Calu3 (cell line): ENCODE measurements at places on chromosomes 11 and 22.

- DNase-seq = no peak
Observed at GRCh38 chr11:44978274-44978960, 27.7 kb upstream of the TP53I11 start.

- no peak for DNase-seq
Observed at GRCh38 chr11:7899418-7899817, 31.6 kb downstream of the OR10A6 start.

- peak; percentile 39 for DNase-seq
Observed at GRCh38 chr22:21044931-21045584, 688 bp upstream of the LRRC74B start.

GRCh38 chr11:73402834-73403185 lies 26.6 kb downstream of the RELT start:
- no peak for DNase-seq

DNA sequence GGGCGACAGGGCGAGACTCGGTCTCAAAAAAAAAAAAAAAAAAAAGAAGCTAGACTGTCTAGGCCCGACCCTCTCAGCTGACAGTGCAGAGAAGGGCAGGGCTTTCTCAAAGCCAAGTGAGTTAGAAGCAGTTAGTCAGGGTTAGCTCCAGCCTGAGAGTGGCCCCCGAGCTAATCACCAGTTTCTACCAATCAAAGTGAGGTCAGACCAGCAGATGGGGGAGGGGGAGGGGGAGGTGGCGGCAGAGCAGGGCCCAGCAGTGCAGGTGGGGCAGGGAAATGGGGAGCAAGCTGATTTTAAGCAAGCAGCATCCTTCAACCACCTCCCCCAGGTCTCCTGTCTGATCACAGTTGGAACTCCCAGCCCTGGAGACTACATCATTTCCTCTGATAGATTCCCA lies 55.3 kb upstream of the PRR5 start:
- no peak for DNase-seq

DNA sequence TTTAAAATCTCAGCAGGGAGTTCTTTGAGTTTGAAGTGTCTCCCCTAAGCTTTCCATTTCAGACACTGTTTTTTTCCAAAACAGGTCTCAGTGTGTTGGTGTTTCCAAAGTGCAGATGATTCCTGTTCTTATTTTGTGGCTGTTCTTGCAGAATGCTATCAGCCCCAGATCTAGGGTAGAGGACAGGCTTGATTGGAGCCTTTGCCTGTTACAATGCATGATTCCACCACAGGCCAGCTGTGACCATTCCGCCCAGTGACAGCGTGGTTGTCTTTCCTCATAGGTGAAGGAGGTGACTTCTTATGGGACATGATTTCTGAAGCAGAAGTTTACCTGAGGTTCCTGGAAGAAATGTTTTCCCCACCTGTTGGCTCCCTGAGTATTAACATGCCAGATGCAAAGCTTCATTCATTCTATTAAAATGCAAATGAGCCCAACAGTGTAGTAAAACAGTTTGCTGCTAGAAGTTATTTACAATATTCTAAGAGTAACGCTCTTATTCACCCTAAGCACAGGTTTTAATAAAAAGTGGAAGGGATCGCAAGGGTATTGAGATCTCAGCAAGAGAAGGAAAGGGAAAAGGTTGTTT lies 36.9 kb upstream of the BIRC3 start:
- DNase-seq = peak; percentile 13

- peak; percentile 80 for DNase-seq
Observed at GRCh38 chr11:66891851-66892660, 35.2 kb downstream of the LRFN4 start.

DNA sequence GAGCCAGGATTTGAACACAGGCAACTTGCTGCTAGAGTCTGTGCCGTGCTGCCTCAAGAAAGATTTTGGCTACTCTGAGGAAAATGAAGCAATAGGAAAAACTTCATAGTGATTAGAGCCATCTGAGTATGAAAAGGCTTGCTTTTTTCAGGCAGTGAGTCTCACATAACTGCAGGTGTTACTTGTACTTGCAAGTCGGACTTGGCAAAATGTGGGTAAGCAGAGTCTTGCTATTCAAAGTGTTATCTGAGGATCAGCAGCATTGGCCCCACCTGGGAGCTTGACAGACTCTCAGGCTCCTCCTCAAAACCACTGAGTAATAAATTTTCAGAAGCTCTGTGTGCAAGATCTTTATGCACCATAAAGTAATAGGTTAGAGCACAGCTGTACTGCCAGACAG lies 18.1 kb downstream of the RNF141 start:
- DNase-seq = no peak

DNA sequence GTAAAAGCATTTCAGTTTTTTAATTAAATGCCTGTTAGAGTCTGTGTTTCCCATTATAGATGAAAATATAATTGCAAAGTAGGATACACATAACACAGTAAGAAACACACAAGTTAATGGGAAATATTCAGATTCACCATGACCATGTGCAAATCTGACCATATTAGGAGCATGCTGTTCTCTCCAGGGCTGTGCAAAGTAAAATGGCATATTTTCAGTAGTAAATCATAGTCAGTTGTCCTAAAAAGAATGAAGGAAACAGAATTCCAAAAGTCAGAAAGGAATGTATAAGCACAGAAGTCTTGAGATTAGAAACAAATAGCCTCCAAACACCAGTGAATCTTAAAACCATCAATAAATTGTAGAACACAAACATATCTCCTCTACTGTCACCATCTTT lies 44.4 kb downstream of the CNTN5 start:
- DNase-seq = no peak

- no peak for DNase-seq
Observed at GRCh38 chr22:44855855-44856254, 103.5 kb downstream of the ARHGAP8 start.

- no peak for DNase-seq
Observed at GRCh38 chr11:70027451-70027850, 50.7 kb upstream of the ANO1 start.

DNA sequence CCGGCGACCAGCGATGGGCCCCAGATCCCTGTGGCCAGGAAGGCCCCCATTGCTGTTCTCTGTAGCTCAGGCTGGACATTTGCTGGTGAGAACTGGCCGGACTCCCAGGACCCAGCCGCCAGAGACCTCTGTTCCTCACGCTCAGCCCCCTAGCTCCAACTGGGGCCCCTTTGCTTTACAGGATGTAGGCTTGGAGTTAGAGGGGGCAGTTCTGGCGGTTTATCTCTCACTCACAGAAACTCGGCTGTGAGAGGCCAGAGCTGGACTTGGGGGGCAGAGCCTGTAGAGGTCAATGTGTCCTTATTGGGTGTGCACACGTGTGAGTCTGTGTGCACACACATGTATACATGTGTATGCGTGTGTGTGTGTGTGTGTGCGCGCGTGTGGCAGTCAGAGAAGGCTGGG lies 502 bp downstream of the SMIM38 start:
- DNase-seq = no peak
